ENCODE measurements at places on chromosomes 2 and 18.

- no peak for DNase-seq
Observed at GRCh38 chr18:69257861-69258458, 142.7 kb upstream of the DOK6 start.

- DNase-seq: no peak
Observed at GRCh38 chr2:78065366-78065765, 543.2 kb upstream of the LRRTM4 start.

- DNase-seq: no peak
Observed at GRCh38 chr2:237864940-237865622, 5.7 kb downstream of the RAMP1 start.

- no peak for DNase-seq
Observed at GRCh38 chr18:45049578-45050319, 369.1 kb downstream of the SETBP1 start.

- no peak for DNase-seq
Observed at GRCh38 chr2:237140689-237141285, 55.1 kb downstream of the COPS8 start.

GRCh38 chr2:170161516-170162270, 16.3 kb upstream of the MYO3B start:
- DNase-seq: no peak

- DNase-seq: no peak
Observed at GRCh38 chr2:9771481-9772017, 71.7 kb upstream of the TAF1B start.

- no peak for DNase-seq
Observed at GRCh38 chr2:43391878-43392215, 165.4 kb upstream of the ZFP36L2 start.

DNA sequence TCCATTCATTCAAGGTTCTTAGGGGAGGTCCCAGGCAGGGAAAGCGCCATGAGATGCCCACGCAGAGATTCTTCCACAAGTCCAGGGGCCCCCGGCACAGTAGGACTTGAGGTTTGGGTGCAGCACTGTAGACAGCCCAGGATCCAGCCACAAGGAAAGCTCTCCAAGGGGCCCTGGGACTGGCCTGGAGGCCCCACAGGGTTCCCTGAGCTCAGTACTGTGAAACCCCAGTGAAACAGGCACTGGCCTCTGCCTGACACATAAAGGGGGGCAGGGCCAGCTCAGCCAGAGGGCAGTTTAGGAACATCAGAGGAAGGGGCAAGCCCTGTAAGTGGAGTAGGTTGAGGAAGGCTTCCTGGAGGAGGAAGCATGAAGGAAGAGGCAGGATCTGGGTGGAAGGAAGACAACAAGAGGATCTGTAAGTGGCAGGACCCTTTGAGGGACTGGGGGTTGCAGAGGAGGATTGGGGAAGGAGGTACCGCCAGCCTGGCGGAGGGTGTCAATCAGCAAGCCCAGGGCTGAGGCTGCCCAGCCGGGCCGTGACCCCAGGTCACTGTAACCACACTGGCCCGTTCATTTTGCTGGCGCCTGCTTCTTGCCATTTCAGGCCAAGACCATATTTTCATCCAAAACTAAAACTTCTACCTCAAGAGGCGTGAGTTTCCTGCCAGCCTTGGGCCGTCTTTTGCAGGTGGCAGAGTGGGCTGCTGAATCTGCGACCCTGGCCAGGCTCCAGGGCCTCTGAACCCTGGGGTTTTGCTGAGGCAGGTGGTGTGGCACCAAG, 175.2 kb downstream of the SMAD7 start:
- no peak for DNase-seq

GRCh38 chr18:26746826-26747475, 118.6 kb downstream of the AQP4 start:
- no peak for DNase-seq

DNA sequence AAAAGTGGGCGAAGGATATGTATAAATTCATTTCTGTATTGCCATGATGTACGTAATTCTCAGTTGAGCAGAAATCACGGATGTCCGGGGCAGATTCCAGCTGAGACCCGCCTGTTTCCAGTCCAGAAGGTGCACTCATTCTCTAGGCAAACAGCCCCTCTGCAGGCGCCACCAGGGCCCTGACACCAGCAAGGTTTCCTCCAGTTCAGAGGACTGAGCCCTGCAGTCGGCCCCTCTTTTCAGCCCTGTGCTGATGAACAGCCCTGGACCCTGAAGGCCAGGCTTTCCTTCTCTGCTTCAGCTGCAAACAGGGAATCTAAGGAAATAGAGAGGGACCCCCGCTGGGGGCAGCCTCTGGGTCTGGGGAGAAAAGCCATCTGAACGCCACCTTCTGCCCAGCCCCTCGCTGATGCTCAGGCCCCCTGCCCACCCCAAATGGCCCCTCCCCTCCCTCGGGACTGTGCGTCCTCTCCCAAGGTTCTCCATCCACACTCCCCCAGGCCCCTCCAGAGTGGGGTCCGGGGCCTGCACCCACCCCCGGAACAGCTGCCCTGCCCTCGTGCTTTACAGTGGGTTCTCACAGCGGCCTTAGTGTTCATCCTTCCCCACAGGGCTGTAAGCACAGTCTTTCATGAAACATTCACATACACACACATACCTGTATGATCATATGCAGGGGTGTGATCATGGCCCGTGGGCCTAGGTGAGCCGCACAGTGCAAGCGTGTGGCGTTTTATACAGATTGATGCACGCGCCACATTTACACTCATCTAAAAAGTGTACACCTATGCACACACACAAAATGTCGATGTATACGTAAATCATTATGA, 12.1 kb downstream of the COPS9 start:
- no peak for DNase-seq

- DNase-seq: no peak
Observed at GRCh38 chr2:152354909-152355308, 19.9 kb downstream of the FMNL2 start.

DNA sequence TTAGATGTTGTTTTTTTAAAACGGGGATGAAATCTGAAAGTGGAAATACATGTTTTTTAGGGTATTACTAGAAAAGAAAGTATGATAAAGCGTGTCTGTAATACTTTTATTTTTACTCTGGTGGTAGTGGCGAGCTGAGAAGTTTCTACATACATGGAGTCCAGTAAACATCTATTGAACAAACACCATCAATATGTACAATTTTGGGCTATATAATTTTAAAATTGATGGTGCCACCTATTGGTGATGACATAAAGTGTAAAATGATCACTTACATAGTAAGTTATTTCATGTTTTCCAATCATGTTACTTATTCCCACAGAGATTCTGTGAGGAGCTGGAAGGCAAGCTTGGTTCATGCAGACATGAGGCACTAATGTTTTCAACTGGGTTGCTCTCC, 31.5 kb upstream of the NFE2L2 start:
- no peak for DNase-seq

GRCh38 chr18:47978603-47979002, 48.1 kb upstream of the SMAD2 start:
- no peak for DNase-seq

DNA sequence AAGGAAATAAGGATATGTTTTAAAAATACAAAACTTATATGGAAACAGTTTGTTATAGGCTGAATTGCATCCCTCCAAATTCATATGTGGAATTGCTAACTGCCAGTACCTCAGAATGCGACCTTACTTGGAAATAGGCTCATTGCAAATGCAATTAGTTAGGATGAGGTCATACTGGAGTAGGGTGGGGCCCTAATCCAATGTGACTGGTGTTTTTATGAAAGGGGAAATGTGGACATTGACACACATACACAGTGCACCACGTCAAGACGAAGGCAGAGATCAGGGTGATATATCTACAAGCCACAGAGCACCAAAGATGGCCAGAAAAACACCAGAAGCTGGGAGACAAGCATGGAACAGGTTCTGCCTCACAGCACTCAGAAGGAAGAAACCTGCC, 494.2 kb downstream of the TSN start:
- DNase-seq: no peak

- DNase-seq: no peak
Observed at GRCh38 chr18:33369711-33370449, 70.6 kb downstream of the CCDC178 start.

- no peak for DNase-seq
Observed at GRCh38 chr18:76373297-76373696, 121.7 kb downstream of the ZNF516 start.

- no peak for DNase-seq
Observed at GRCh38 chr18:46156124-46156745, 52.0 kb downstream of the HAUS1 start.

GRCh38 chr2:74381751-74382150, 1.6 kb upstream of the DCTN1 start:
- no peak for DNase-seq

GRCh38 chr2:174035117-174035635, 70.0 kb upstream of the SP3 start:
- no peak for DNase-seq

DNA sequence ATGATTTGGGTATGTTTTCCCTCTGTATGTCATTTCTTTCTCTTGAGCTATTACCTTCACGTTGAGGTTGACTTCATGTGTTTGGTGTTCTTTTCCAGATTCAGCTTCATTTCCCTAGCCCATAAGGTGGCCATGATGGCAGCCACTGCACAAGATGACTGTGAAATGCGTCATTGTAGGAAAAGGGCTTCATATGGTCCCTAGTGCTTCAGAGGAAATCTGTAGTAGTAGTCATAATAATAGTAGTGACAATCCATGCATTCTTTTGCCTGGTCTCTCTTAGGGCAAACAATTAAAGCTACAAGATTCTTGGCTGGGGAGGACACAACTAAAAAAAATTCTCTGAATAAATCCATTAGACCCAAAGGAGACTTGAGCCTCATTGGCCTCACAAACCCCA, 28.4 kb downstream of the AOX1 start:
- DNase-seq: no peak

GRCh38 chr2:154710078-154710477, 11.6 kb downstream of the KCNJ3 start:
- DNase-seq: no peak

DNA sequence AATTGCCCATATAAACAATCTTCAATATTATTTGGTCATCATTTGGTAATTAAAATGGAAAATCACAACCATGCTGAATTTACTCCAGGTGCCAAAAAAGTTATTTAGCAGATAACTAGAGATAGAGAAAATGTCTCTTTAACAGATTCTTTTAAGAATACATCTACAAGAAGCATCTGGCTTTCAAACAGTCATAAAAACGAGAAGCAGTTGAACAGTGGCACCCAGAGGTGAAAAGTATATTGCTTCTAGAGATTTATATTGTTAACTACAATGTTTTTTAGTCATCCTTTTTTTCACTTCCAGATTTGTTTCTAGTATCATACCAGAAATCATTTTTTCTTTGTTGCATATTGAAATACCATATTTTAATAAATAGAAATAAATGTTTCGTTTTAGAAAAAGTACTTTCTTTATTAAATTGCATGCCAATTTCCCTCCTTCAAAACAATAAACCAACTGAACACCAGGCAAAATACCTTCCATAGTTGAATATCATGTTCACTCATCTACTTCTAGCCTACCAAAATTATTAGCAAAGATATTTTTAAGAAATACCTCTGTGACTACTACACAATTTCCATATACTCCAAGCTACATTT, 65.4 kb upstream of the HNRNPA3 start:
- DNase-seq: no peak

DNA sequence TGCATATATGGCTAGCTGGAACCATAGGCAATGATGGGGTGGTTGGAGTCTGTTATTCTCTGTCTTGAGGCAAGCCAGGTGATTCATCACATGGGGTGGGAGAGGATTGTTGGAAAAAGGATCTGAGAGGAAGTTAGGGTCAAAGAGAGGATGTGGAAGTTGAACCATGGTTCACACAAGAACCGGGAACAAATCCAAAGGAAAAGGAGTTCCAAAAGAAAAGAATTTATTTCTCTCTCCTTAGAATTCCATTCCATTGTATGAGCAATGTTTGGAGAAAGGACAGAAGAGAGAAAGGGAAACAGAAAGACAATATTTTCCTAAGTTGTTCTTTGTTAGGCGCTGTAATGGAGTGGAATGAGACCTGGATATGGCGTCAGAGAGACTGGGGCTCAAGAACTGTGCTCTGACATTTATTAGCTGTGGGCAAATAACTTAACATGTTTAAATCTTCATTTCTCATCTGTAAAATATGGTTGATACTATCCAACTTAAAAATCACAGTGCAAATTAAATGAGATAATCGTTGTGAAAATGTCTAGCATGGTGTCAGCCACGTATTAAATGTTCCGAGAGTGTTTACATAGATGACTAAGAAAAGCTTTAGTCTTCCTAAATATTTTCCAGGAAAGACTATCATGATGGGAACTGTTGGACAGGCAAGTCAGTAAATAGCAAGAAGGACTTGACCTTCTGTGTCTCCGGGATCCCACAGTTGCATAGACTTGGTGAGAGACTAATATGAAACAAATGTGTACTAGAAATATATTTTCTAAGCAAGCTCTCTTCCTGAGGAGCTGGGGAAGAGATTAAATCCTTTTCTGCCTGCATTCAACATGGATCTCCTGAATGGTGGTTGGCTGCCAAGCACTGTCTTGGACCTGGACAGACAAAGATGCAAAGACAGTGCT, 71.4 kb downstream of the TRIB2 start:
- no peak for DNase-seq

GRCh38 chr2:208183526-208183925, 6.3 kb downstream of the C2orf80 start:
- DNase-seq: no peak

GRCh38 chr2:137829251-137829650, 135.0 kb upstream of the HNMT start:
- no peak for DNase-seq

GRCh38 chr2:157359628-157360027, 34.0 kb upstream of the ERMN start:
- DNase-seq: no peak

- no peak for DNase-seq
Observed at GRCh38 chr2:127807678-127808353, 3.2 kb downstream of the WDR33 start.
